ENCODE measurements at places on chromosomes 7 and 10. TPM values are rescaled to one million over a fixed set of nuclear protein-coding genes. Genes with fewer than 3 reads are reported as not detected.

GRCh38 chr10:125027871-125028869 is 86.2 kb downstream of the ZRANB1 start:
- no peak overlapping the region for H3K4me3 ChIP-seq
- no peak overlapping the region for H3K27ac ChIP-seq
- H3K4me1 ChIP-seq: no peaks in the 10 kb centered on the region
- H3K27me3 ChIP-seq: no peaks in the 10 kb centered on the region
- DNase-seq: no peak

ALOX5 gene
- 0.26 TPM for total RNA-seq

SNCG gene
- total RNA-seq: not detected

TECPR1 gene
- total RNA-seq: 26.5 TPM

ACBD7 gene
- total RNA-seq: 2.4 TPM

- H3K27me3 ChIP-seq: peaks cover 64% of the 10 kb centered on the region
- DNase-seq: no peak
- no peak overlapping the region for H3K27ac ChIP-seq
- H3K4me3 ChIP-seq: no peak overlapping the region
These were observed 21.3 kb upstream of the EVX1 start for GRCh38 chr7:27221201-27221797.

- no peaks in the 10 kb centered on the region for H3K4me1 ChIP-seq
- no peak for DNase-seq
- H3K27me3 ChIP-seq: no peaks in the 10 kb centered on the region
- no peak overlapping the region for H3K4me3 ChIP-seq
- no peaks in the 10 kb centered on the region for H3K36me3 ChIP-seq
These were observed 38.6 kb downstream of the FZD1 start for GRCh38 chr7:91302794-91303193.

GRCh38 chr10:4686644-4686996 is 139.4 kb upstream of the AKR1E2 start:
- peak overlapping the region; percentile 64 for H3K27ac ChIP-seq
- DNase-seq: peak; percentile 46
- no peaks in the 10 kb centered on the region for H3K36me3 ChIP-seq
- peaks cover 31% of the 10 kb centered on the region for H3K4me1 ChIP-seq
- H3K4me3 ChIP-seq: no peak overlapping the region

Measured in activated CD4-positive, alpha-beta T cell treated with anti-CD3 and anti-CD28 coated beads for 36 hours (primary cell).